ENCODE measurements at places on chromosomes 2 and 18.

DNA sequence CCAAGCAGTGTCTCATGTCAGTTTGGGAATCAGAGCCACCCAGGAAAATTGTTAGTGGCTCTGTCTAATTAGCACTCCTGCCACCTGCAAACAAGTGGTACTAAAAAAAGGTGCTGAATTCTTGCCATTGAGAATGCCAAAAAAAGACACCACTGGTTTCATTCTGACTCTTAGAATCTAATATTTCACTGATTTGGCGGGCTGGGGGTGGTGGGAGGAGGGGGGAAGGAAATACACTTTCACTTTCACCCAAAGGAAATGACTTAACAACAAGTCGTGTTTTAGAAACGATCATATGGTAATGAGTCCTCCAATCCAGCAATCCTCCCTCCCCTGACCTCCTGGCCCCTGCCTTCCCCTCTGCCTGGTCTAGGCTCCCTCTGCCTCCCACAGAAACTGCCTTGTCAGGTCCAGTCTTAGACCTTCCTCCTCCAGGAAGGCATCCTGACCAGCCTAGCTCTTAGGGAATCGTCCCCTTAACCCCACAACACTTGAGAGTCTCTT lies 4.4 kb upstream of the KLHL29 start:
- DNase-seq: no peak

- DNase-seq: no peak
Measured at GRCh38 chr18:62374410-62374965, 49.4 kb downstream of the TNFRSF11A start.

DNA sequence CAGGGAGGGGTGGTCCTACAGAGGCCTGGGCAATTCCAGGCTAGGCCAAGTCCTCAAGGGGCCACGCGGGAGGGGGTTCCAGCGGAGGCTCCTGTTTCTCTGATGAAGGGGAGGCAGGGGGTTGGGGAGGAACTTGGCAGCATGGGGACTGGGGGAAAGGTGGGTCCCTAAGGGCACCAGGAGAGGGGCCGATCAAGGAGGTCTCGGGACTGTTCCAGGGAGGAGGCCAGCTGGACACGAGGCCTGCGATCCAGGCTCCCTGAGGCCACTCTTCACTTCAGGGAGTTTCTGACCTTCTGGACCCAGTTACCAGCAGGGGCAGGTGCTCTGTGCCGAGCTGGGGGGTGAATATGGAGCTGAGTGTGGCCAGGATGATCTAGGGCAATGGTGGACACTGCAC lies 71.5 kb downstream of the ASB1 start:
- no peak for DNase-seq

GRCh38 chr2:237942513-237942899 lies 24.3 kb upstream of the UBE2F start:
- DNase-seq: no peak

- no peak for DNase-seq
Measured at GRCh38 chr2:45068571-45069140, 59.4 kb upstream of the SIX2 start.

GRCh38 chr2:197254776-197255530 lies 55.6 kb downstream of the ANKRD44 start:
- peak; percentile 1 for DNase-seq

DNA sequence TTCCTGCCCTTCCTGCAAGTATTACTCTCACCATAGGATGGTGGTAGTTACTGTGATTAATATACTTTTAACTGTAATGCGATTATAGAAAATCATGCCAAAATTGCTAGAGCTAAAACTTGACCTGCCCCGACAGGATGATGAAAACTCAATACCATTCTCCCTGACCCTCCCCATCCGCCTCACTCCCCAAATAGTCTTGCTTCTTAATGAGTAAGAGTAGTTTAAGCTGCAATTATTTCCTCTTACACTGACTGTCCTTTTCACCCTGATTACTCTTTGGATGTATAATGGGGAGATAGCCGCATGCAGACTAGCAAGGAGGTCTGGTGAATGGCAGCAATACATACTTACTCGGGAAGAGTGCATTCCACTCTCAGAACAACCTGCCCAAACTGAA lies 269.6 kb upstream of the SIX3 start:
- no peak for DNase-seq

GRCh38 chr18:50853863-50854271 lies 25.1 kb upstream of the ME2 start:
- DNase-seq: no peak

GRCh38 chr2:205660521-205661124 lies 21.7 kb upstream of the NRP2 start:
- no peak for DNase-seq

- no peak for DNase-seq
Measured at GRCh38 chr2:56240210-56240609, 56.4 kb downstream of the CCDC85A start.

DNA sequence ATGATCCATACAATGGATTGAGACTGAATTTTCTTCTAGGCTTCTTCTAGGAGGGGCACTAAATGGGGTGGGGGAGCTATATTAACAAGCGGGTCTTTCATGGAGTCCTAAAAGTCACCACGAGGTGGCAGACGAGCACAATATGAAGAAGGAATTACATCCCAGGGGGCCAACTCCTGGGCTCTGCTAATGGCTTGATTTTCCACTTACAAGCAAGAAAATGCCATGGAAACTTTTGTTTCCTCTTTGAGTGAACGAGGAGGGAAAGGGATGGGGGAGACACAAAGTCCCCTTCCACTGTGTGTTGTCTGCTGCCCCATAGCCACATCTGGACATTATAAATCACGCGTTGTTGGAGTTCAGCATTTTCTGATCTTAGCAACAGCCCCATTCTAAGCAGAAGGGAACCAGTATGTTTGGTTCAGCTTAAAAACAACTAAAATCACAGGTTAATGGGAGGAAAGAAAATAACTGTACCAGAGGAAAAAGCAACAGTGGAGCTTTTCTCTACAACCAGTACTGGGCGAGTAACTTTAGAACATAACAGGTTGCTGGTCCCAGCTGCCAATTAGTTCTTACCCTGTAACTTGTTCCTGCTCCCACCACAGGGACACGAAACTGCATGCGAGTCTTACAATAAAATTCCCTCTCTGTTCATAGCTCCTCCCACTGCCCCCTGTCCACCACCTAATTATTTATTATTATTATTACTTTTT lies 285.0 kb upstream of the PARD3B start:
- DNase-seq: peak; percentile 70

GRCh38 chr18:65748321-65748720 lies 2.5 kb upstream of the CDH7 start:
- no peak for DNase-seq

DNA sequence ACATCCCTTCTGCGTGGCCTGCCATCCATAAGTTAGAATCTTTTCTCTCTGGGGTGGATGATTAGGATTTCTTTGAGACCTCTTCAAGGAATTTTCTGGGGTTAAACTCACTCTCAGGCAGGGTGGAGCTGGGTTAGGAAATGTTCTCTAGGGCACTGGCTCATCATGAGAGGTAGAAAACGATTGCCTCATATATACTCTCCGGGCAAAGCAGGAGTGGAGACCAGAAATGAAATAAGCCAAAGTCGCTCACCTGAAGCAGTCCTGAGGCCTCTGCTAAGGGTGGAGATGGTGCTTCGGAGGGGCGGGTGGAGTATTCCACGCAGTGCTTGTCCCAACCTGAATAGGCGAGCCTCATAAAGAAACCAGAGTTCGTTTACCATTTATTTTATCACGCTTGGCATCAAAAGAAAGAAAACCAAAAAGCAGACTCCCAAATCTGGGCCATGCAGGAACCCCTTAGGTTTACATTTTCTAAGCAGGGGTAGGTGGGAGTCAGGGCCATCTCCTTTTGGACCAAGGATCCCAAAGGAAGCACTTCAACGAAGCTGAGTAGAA lies 249.3 kb upstream of the MEIS1 start:
- DNase-seq: no peak

- no peak for DNase-seq
Measured at GRCh38 chr2:101792208-101792607, 94.7 kb downstream of the MAP4K4 start.

GRCh38 chr2:235647877-235648276 lies 154.0 kb downstream of the AGAP1 start:
- no peak for DNase-seq

DNA sequence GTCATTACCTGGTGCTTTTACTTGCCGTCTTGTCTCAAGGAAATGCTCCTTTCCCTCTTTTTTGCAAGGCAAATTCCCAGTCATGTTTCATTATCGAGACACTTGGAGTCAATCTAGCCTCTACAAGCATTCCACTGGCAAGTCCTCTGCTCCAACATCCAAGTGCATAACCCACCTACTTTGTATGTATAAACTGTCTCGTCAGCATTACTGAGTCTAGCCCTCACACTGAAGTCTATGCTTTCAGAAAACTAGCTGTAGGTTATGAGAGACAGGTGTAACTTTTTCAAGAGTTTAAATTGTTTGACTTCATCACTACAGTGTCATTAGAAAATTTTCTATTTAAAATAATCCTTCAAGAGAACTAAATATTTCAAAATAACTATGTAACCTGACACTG lies 319.2 kb downstream of the NBAS start:
- no peak for DNase-seq

DNA sequence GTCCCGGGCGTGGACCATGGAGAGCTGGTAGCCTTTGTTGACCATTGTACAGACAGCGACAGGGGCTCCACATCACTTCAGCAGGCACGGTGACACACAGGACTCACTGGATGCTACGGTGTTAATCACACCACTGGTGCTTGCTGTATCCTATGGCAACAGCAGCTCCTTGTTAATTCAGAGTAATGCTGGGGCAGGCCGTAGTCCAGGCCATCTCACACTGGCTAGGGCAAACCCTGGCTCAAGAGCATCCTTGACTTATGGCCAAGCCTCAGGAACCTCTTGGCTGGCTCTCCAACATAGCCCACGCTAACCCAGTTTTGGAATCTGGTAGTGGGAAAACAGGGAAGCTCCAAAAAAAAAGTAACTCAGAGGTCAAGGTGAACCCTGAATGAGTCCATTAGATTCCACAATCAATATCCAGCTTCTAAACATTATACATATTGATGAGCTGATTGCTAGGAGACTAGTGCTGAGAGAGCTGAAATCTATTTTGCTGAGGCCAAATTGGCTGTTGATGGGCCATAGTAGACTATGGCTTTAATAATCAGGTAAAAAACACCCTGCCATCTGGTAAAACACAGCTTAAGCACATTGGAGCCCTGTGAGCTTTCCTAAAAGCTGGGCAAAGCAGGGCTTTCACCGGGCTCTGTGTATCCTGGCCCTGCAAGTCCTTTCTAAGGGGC lies 253.6 kb downstream of the PRKCE start:
- no peak for DNase-seq

DNA sequence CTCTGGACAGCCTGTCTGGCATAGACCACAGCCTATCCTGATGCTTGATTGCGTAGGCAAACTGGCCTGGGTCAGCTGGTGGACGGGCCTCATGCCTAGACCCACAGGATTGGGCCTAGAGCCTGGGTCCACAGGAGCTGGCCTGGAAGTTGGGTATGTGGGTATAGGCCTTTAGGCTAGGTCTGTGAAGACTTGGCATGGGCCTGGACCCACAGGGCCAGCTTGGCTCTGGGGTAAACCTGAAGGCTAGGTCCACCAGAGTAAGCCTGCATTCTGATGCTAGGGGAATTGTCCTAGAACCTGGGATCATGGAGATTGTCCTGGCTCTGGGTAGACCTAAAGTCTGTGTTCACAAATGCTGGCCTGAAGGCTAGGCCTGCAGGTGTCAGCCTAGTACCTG lies 1293.7 kb downstream of the CNTNAP5 start:
- no peak for DNase-seq

GRCh38 chr2:31517442-31518203 lies 63.1 kb downstream of the SRD5A2 start:
- no peak for DNase-seq

- DNase-seq: no peak
Measured at GRCh38 chr18:38993342-38993741, 1427.7 kb upstream of the CELF4 start.

- no peak for DNase-seq
Measured at GRCh38 chr18:45686891-45687611, 36.9 kb upstream of the SLC14A1 start.

DNA sequence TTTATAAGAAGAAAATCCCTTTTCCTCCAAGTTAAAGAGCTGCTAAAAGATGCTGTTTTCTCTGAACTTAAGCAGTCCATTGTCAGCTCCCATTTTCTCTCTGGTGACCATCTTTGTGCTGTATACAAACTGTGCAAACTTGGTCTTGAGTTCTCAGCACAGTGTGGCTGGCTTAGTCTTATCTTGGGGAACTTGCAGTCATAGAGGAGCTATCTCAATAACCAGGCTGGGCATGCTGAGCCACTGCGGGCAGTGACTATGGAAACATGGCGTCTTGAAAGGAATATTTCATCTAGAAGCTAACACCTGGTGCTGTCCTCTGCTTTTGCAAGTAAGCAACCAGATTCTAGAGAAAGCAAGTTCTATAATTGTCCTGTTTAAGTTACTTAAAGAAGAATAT lies 1334.4 kb upstream of the CELF4 start:
- no peak for DNase-seq

DNA sequence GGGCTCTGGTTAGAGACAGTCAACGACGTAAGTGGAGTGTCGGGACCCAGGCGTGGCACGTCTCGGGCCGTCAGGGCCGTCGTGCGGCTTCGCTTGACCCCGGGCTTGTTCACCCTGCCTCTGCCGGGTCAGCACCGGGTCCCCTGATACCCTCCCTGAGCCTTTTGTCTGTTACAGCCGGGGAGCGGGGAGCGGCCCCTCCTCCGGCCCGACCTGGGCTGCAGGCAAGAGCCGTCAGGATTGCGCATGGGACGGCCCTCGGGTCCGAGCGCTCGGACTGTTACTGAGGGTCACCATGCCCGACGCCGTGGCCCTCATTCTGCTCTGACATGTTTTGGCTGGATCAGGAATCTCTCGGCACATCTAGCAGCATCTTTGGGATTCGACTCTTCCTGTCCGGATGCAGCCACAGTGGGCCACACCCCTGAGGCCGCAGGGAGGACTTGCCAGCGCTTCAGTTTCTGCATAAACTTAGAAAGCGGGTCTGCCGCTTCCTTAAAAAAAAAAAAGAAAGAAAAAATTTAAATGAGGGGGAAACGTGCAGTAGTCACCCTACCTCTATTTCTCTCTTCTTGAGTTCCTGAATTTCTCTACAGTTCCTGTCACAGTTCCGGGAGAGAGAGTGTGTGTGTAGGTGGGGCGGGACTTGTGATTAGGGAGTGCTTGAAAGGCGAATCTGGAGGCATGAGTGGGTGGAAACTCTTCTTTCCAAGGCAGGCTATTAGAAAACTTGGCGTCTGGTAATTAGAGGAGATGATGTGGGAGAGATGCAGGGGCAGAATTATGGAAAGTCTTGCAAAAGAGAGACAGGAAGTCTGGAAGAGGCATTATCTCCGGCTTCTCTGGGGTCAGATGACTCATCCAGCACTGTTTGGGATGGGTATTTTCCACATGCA lies 909 bp downstream of the TMEM87B start:
- DNase-seq: peak; percentile 28

GRCh38 chr2:219702796-219703545 lies 75.5 kb downstream of the SLC4A3 start:
- DNase-seq: no peak

DNA sequence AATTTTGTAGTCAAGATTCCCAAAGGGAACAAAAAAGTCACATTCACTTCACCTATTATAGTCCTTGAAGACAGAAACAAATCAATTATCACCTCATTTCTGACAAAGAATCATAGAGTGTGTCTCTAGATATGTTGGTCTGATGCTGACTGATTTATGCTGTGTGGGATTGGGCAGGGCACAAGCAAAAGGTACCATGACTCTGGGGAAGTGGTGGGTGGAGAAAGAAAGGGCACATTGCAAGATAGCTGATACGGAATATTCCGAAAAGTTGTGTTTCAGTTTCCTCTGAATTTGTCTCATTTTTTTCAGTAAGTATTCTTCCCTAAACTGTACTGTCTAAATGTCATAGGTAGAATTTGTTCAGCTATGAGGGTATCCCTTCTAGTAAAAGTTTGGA lies 268.0 kb downstream of the MREG start:
- no peak for DNase-seq
